ENCODE measurements at places on chromosomes 5 and 9. TPM values are rescaled to one million over a fixed set of nuclear protein-coding genes. Genes with fewer than 3 reads are reported as not detected.

DEPDC1B gene
- not detected for total RNA-seq

ZBTB26 gene
- total RNA-seq, result 4.7 TPM

SLC12A2 gene
- total RNA-seq, result 9.1 TPM

SPATA31D1 gene
- total RNA-seq, result not detected

ZBTB34 gene
- 5.4 TPM for total RNA-seq

IL13 gene
- total RNA-seq, result not detected

TEX48 gene
- total RNA-seq, result not detected

CAPSL gene
- not detected for total RNA-seq

STOML2 gene
- total RNA-seq, result 110 TPM

LCN1 gene
- 0.42 TPM for total RNA-seq

DNA sequence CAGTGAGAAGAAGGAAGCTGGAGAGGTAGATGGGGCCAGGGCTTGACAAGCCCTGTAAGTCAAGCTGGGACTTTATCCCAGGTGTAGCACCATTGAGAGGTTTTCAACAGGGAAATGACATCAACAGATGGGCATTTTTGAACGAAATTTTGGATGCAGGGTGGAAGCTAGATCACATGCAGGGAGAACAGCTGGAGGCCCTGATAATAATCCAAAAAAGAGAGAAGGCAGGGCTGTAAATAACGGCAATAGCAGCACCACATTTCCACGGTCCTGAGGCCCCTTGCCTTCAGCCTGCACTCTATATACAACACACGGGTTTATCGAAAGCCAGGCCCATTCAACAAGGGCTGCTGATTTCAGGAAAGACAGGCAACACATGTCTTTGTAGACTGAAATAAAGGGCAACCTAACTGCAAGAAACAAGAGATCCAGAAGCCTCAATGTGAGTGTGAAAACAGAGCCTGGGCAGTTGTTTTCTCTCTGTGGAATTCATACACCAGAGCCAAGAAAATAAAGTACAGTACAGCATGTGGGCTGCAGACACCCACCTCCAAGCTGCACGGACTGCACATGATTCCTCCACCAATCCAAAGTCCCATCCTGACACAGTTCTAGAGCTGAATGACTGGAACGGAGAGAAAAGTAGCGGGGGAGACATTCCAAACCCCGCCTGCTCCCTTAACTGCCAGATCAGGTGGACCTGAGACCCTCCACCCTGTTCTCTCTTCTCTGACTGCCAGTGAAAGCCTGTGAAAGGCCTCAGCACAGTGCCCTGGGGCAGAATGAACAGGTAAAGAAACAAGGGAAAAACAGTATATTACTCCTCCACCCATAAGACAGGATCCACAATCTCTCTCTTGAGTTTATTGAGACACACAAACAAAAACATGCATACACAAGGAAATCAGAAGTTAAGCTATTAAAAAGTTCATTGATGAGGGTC lies 36.3 kb downstream of the KLHL3 start:
- no peak for DNase-seq

DNA sequence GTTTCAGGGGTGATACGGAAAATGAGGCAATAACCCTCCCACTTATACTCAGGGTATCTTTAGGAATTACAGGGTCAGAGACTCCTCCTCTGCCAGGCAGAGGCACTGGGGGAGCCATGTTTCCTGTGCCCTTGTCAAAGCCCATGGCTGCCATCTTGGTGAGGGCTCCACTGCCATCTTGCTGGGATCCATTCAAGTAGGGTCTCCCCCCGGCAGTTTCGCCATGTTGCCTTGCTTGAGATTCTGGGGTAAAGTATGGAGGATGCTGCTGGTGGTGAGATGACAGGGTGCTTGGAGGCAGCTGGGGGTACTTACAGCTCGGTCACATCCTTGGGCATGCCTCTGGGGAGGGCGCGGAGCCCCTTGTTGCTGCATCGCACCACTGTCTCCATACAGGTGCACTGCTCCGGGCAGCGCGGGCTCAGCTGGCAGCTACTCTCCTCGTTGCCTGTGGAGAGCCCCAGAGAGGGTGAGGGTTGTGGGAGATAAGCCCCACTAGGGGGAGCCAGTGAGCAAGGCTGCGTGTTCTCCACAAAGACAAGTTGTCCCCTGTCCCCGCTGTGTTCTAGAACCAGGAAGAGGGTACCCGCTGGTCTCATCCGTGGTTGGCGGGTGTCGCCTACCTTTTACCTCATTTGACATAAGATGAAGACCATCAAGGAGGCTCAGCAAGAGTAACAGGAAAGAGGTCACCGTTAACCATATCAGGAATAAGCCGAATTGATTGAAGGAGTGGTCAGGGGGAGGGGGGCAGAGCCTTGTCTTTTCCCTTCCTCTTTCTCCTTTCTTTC lies 169.0 kb upstream of the PANK3 start:
- peak; percentile 77 for DNase-seq

GRCh38 chr5:175248416-175248905 lies 195.5 kb downstream of the DRD1 start:
- DNase-seq, result no peak

- DNase-seq, result peak; percentile 88
Observed at GRCh38 chr5:1124205-1125029, 12.6 kb upstream of the SLC12A7 start.

GRCh38 chr9:7578951-7579350 lies 220.6 kb downstream of the DMAC1 start:
- DNase-seq, result no peak

- no peak for DNase-seq
Observed at GRCh38 chr5:169805527-169805934, 168.5 kb downstream of the DOCK2 start.

DNA sequence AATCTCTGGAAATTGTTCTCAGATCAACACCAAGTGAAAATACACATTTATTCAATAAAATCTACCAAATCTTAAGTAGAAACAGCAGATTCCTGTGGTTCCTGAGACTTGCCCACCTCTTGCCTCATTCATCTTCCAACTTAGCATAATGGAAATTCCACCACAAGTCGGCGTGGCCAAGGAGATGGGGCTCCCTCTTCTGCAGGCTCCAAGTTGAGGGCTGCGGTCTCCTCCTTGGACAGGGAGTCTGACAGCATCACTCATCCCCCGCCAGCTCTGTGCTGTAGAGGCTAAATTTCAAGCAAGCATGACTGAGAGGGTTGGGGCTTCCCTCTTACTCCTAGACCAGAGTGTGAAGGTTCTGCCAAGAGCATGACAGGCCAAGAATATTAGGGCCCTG lies 273.7 kb downstream of the DIRAS2 start:
- DNase-seq, result no peak

GRCh38 chr5:6744841-6745705 lies 31.8 kb downstream of the TENT4A start:
- no peak for DNase-seq

DNA sequence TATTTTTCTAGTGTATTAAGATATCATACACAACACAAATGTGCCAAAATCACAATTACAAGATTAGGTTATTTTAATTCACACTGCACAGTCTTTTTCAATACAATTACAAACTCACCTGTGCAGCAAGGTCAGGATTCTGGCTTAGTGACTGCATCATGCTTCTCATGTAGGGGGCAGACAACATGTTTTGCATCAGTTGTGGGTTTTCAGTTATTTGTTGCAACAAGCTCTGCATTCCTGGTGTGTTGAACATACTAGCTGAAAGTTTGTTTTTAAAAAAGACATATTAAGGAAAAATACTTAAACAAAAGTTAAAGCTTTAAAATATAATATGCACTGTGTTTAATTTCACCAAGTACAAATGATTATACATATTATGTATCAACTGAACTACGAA lies 38.7 kb downstream of the UBQLN1 start:
- no peak for DNase-seq

GRCh38 chr5:35852084-35852734 lies 4.5 kb upstream of the IL7R start:
- peak; percentile 49 for DNase-seq

GRCh38 chr5:3385991-3386519 lies 209.6 kb upstream of the IRX1 start:
- no peak for DNase-seq
